ENCODE measurements at places on chromosomes 7 and 10.
A peak's percentile ranks its signal among the peaks of the same experiment; 100 is the strongest.

- H3K27ac ChIP-seq, result no peak overlapping the region
- H3K4me1 ChIP-seq, result no peaks in the 10 kb centered on the region
- no peak overlapping the region for H3K4me3 ChIP-seq
- no peak for DNase-seq
- peaks cover 2% of the 10 kb centered on the region for H3K27me3 ChIP-seq
These were observed 627.9 kb downstream of the PARD3 start for GRCh38 chr10:34187201-34187600.

DNA sequence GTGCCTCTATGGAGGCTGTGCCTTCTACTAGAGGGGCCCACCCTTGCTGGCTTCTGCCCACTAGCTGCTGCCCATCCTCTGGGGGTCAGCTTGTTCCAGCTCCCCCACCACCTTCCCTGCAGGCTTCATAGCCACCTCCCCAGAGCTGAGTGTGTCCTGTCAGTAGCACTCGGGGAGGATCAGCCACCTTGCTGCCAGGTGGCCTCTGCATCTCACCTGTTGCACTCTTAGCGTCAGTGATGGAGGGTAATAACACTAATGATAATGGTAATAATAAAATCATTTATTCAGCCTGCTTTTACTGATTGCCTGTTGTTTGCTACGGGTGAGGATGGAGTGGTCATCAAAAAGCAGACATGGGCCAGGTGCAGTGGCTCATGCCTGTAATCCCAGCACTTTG, 377.6 kb downstream of the LRMDA start:
- H3K4me1 ChIP-seq, result no peaks in the 10 kb centered on the region
- H3K36me3 ChIP-seq, result no peaks in the 10 kb centered on the region
- peaks cover 7% of the 10 kb centered on the region for H3K27me3 ChIP-seq
- no peak for DNase-seq
- no peak overlapping the region for H3K27ac ChIP-seq

DNA sequence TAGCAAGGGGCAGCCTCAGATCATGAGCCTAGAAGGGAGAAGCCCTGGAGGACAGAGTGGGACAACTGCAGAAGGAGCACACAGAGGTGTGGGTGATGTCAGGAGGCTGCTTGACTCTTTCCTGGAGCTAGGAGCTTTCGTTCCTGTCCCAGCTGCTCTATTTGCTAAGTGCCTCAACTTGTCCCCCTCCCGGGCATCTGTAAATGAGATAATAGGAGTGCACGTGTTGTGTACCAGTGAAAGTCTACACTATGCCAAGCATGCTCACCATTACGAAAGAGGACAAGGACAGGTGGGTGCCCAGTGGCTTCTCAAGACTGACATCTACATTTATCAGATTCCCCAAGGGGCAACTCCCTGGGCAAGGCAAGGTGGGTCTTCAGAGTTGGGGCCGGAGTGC, 162.7 kb downstream of the KCNMA1 start:
- no peak for DNase-seq
- no peak overlapping the region for H3K27ac ChIP-seq
- H3K27me3 ChIP-seq, result no peaks in the 10 kb centered on the region

- H3K4me3 ChIP-seq, result no peak overlapping the region
- H3K4me1 ChIP-seq, result no peaks in the 10 kb centered on the region
- H3K27me3 ChIP-seq, result no peaks in the 10 kb centered on the region
These were observed 897.8 kb downstream of the SORCS3 start for GRCh38 chr10:105538874-105539273.

- peak within 1 kb of the TSS; percentile 91 for H3K27ac ChIP-seq
- H3K36me3 ChIP-seq, result peaks cover 4% of the 10 kb centered on the region
- peak; percentile 86 for DNase-seq
- H3K4me1 ChIP-seq, result peaks cover 13% of the 10 kb centered on the region
These were observed at the start of gene PAXIP1 for GRCh38 chr7:155003092-155003375. PAXIP1 (minus strand) TSS chr7:155003124; CDS start chr7:155002929, 195 bp downstream.

GRCh38 chr10:4638099-4638498, 187.9 kb upstream of the AKR1E2 start:
- no peak overlapping the region for H3K4me3 ChIP-seq
- H3K27me3 ChIP-seq, result no peaks in the 10 kb centered on the region
- no peak for DNase-seq
- H3K36me3 ChIP-seq, result no peaks in the 10 kb centered on the region

- H3K27ac ChIP-seq, result no peak overlapping the region
- H3K4me3 ChIP-seq, result no peak overlapping the region
- H3K27me3 ChIP-seq, result peaks cover 1% of the 10 kb centered on the region
These were observed 1094.0 kb downstream of the KCNMA1 start for GRCh38 chr10:76543655-76544054.

DNA sequence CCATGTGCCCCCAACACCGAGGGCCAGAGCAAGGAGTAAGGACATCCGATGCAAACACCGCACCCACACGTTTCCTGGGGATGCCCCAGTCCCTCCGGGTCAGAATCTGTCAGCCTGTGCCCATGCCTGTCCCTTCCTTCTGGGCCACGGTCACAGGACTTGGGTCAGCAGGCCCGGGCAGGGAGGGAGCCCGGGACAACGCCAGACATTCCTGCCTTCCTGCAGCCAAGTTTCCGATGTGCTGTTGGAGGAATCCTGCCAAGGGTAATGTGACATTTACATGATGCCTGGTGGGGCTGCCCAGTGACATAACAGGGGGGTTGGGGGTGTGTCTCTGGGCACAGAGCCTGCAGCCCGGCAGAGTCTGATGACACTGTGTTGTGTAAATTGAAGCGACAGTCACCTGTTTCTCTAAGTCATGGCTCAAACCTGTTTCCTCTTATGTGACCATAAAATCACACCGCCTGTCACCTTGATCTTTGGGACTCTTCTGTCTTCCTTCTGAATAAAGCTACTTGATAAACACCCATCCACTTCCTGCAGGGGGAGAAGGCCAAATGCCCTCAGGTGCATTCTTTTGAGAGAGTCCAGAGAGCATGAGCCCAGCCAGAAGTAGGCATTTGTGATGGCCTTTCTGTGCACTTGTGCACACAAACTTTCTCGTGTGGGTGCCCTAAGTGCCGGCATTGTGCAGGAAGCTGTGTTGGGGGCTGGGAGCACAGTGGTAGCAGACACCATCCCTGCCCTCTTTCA, 175.3 kb upstream of the RHEB start:
- H3K4me1 ChIP-seq, result peaks cover 17% of the 10 kb centered on the region
- no peak for DNase-seq
- H3K4me3 ChIP-seq, result no peak overlapping the region
- peaks cover 12% of the 10 kb centered on the region for H3K36me3 ChIP-seq
- peak overlapping the region; percentile 35 for H3K27ac ChIP-seq

DNA sequence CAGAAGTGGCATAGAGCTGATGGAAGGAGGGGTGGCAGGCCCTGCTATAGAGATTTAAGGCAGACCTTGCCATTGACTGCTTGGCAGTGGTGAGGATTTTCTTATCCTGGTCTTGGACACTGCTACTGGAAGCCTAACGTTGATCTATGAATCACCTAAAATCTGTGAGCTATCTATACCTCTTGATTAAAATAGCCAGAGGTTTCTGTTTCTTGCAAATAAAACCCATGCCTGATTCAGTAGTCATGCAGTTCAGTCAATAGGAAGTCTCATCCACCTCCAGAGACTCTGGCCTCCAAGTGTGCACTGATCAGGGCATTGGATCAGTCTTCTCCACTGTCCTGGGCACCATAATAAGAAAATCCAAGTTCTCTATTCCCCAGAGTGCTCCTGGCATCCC, 286.5 kb downstream of the PTEN start:
- no peak overlapping the region for H3K27ac ChIP-seq
- no peak overlapping the region for H3K4me3 ChIP-seq
- no peak for DNase-seq
- no peaks in the 10 kb centered on the region for H3K27me3 ChIP-seq

GRCh38 chr7:151923097-151923876, 33.0 kb upstream of the GALNTL5 start:
- H3K27me3 ChIP-seq, result peaks cover 20% of the 10 kb centered on the region
- H3K4me1 ChIP-seq, result peaks cover 7% of the 10 kb centered on the region
- H3K4me3 ChIP-seq, result no peak overlapping the region
- DNase-seq, result no peak

- no peak overlapping the region for H3K27ac ChIP-seq
- H3K36me3 ChIP-seq, result no peaks in the 10 kb centered on the region
- H3K4me1 ChIP-seq, result peaks cover 9% of the 10 kb centered on the region
These were observed 17.4 kb downstream of the C7orf57 start for GRCh38 chr7:48052748-48053147.

- no peak for DNase-seq
- peaks cover 3% of the 10 kb centered on the region for H3K4me1 ChIP-seq
- H3K4me3 ChIP-seq, result no peak overlapping the region
- no peaks in the 10 kb centered on the region for H3K27me3 ChIP-seq
- H3K36me3 ChIP-seq, result peaks cover 2% of the 10 kb centered on the region
- no peak overlapping the region for H3K27ac ChIP-seq
These were observed 18.7 kb upstream of the ARHGAP12 start for GRCh38 chr10:31947144-31947926.

GRCh38 chr10:90847436-90847835, 10.4 kb downstream of the HTR7 start:
- H3K4me1 ChIP-seq, result peaks cover 5% of the 10 kb centered on the region
- peaks cover 22% of the 10 kb centered on the region for H3K27me3 ChIP-seq
- no peak for DNase-seq
- no peak overlapping the region for H3K4me3 ChIP-seq
- peaks cover 5% of the 10 kb centered on the region for H3K36me3 ChIP-seq
- no peak overlapping the region for H3K27ac ChIP-seq

DNA sequence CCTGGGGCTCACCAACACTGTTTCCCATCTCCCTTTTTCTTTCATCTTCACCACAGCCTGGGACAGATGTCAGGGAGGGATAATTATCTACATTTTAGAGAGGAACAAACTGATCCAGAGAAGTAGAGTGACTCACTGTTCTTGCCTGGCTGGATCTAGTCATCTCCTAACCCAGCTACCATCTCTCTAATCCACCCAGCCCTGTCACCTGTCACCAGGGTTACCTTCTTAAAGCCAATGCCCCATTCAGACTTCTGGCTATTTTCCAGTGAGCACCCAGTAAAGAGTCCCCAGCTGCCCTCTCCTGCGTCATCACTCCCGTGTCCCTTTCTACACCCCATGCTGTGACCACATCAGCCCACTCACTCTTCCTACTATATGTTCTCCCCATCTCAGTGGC, 68.4 kb upstream of the DUSP5 start:
- no peaks in the 10 kb centered on the region for H3K36me3 ChIP-seq
- H3K27ac ChIP-seq, result no peak overlapping the region
- no peak for DNase-seq
- no peak overlapping the region for H3K4me3 ChIP-seq

GRCh38 chr7:44375236-44375699, 49.9 kb upstream of the CAMK2B start:
- H3K4me3 ChIP-seq, result no peak overlapping the region
- no peaks in the 10 kb centered on the region for H3K36me3 ChIP-seq
- H3K4me1 ChIP-seq, result peaks cover 25% of the 10 kb centered on the region
- DNase-seq, result no peak

DNA sequence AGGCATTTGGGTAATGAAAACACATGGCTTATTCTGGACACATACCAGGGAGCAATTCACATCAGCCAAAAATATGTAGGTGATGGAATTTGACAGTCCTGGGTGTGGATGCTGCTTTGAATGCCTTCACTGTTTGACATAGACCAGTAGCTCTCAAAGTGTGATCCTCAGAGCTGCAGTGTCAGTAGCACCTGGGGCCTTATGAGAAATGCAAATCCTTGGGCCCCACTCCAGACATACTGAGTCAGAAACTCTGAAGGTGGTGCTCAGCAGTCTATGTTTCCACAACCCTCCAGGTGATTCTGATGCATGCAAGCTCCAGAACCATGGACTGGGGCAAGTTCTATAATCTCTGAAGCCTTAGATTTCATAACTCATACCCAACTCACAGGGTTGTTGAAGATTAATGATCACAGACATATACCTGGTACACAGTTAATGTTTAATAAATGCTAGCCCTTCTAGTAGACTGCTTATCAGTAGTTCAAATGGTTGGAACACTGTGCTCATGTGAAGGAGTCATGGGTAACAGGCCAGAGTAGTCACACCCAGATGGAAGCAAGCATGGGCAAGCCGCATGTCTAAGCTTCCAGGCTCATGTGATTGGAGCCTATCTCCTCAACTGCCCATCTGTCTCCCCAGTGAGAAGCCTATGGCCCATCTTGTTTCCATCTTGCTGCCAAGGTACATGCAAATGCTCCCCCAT, 715.7 kb downstream of the GRID1 start:
- no peak overlapping the region for H3K4me3 ChIP-seq
- no peaks in the 10 kb centered on the region for H3K36me3 ChIP-seq
- no peak overlapping the region for H3K27ac ChIP-seq
- DNase-seq, result no peak
- peaks cover 4% of the 10 kb centered on the region for H3K27me3 ChIP-seq

GRCh38 chr7:1987084-1987535, 245.6 kb downstream of the MAD1L1 start:
- no peaks in the 10 kb centered on the region for H3K4me1 ChIP-seq
- no peak for DNase-seq
- H3K36me3 ChIP-seq, result peaks cover 5% of the 10 kb centered on the region

GRCh38 chr10:59719374-59719773, 9.7 kb upstream of the SLC16A9 start:
- no peak overlapping the region for H3K4me3 ChIP-seq
- H3K36me3 ChIP-seq, result no peaks in the 10 kb centered on the region
- peaks cover 6% of the 10 kb centered on the region for H3K27me3 ChIP-seq

DNA sequence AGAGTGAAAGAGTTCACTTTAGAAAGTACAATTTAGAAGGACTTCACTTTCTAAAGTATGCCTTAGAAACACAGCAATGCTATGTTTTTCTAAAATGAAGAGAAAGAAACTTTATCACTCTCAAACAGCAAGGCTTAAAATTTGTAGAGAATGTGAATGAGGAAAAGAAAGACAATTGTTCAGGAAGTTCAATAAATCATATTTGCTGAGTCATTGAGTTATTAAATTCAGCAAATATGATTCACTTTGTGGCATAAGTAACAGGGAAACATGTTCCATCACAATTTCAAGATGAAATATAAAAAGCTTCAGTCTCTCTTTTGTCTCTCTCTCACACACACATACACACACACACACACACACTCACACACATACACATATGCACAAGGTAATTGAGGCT, 187.9 kb downstream of the PCDH15 start:
- H3K27me3 ChIP-seq, result no peaks in the 10 kb centered on the region
- H3K4me3 ChIP-seq, result no peak overlapping the region
- no peak for DNase-seq
- no peaks in the 10 kb centered on the region for H3K4me1 ChIP-seq
- H3K36me3 ChIP-seq, result no peaks in the 10 kb centered on the region
- no peak overlapping the region for H3K27ac ChIP-seq

DNA sequence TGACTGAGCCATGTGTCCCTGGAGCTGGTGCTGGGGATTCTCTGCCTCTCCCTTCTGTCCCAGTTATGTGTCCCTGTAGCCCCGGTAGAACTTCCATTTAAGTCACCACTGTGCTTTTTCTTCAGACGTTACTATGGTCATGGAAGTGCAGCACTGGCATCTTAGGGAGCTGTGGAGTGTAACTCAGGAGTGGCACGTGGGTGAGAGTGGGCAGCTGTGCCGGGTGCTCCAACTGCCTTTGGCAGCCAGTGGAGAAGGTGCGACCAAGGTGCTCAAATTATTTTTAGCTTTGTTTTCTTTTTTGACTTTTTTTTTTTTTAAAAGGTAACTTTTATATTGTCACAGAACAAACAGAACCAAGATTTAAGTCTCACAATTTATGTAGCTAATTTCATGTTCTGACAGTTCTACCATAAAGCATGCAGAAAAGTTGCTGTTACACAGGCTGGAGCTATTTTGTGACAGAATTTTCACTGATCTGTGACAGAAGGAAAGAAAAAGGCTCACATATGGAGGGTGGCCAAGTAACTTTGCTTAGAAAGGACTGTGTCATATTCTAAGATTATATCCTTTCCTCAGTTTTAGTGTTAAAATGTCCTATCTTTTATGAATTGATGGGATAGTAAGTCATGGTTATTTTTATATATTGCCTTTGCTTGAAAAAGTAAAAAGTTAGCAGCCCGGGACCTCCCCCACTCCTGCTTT, 73.9 kb downstream of the SH2D4B start:
- H3K27ac ChIP-seq, result no peak overlapping the region
- H3K27me3 ChIP-seq, result peaks cover 9% of the 10 kb centered on the region
- H3K4me1 ChIP-seq, result no peaks in the 10 kb centered on the region
- DNase-seq, result no peak
